NCI-H2029 (cell line): ENCODE measurements at places on chromosomes 13 and 19.

- DNase-seq: no peak
Measured at GRCh38 chr19:12485571-12485970, 955 bp upstream of the ZNF709 start.

DNA sequence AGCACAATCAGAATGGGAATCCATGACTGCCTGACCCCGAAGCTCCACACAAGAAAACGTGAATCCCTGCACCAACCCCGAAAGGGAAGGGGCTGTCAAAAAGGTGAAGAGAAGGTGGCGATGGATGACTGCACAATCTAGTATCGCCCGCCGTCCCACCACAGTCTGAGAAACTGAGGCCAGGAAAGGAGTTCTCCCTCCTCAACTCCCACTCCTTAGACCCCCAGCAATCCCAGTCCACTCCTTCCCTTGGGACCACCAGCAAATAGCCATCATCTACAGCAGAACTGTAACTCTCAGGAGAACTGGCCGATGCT lies 451 bp downstream of the NOSIP start:
- DNase-seq: no peak

DNA sequence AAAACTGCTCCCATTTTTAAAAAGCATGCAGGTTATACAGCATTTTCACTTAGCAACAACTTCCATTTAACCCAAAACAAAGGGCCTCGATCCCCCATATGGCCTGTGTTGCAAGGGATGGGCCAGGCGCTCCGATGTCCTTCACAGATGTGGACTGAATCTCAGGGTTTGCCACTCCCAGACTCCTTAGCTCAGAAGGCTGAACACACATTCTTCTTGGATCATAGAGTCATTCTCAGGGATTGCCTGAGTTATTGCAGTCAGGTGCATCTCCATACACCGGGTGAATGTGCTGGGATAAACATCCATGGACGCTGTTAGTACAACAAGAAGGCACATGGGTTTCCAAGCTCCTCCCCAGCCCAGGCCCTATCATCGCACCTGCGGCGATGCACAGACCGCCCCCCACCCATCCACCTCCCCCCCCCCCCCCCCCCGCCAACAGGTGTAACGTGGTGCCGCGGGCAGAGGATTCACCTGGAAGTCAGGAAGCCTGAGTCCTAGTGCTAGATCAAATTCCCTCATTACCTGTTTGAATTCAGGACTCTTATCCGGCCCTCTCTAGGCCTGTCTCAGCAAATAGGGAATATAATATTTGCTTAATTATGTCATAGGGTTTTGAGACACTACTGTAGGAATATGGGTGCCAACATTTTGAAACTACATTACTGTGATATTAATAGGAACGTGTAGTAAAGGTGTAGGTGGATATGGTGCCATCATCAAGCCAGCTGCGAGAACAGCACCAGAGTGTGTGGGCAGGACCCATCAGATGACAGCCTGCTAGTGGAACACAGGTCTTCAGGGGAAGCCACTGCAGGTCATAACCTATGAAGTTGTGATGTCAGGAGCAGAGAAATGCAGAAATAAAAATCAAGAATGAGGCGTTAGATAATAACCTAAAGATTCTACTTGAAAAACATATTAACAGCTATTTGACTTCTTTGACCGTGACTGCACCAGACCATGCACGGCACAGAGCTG lies 110.9 kb downstream of the SACS start:
- DNase-seq: peak; percentile 82

DNA sequence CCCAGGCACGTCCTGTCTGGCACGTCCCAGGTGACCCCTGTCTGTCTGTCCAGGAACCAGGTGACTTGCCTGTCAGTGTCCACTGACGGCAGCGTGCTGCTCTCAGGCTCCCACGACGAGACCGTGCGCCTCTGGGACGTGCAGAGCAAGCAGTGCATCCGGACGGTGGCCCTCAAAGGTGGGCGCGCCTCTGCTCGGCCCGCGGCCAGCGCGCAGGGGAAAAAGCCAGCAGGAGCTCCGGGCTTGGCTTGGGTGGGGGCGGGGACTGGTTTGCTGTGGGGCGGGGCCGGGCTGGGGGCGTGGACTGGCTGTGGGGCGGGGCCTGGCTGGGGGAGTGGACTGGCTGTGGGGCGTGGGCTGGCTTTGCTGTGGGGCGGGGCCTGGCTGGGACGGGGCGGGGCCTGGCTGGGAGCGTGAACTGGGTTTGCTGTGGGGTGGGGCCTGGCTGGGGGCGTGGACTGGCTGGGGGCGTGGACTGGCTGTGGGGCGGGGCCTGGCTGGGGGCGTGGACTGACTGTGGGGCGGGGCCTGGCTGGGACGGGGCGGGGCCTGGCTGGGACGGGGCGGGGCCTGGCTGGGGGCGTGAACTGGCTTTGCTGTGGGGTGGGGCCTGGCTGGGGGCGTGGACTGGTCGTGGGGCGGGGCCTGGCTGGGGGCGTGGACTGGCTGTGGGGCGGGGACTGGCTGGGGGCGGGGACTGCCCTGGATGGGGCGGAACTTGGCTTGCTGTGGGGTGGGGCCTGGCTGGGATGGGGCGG lies 7.2 kb downstream of the WDR18 start:
- no peak for DNase-seq

GRCh38 chr19:47353307-47353712 lies 4.2 kb downstream of the DHX34 start:
- peak; percentile 86 for DNase-seq

- DNase-seq: no peak
Measured at GRCh38 chr13:22690756-22691155, 490.0 kb upstream of the SGCG start.

GRCh38 chr13:40478775-40479174 lies 187.7 kb downstream of the FOXO1 start:
- no peak for DNase-seq

- no peak for DNase-seq
Measured at GRCh38 chr19:748274-748598, 2.7 kb upstream of the MISP start.

DNA sequence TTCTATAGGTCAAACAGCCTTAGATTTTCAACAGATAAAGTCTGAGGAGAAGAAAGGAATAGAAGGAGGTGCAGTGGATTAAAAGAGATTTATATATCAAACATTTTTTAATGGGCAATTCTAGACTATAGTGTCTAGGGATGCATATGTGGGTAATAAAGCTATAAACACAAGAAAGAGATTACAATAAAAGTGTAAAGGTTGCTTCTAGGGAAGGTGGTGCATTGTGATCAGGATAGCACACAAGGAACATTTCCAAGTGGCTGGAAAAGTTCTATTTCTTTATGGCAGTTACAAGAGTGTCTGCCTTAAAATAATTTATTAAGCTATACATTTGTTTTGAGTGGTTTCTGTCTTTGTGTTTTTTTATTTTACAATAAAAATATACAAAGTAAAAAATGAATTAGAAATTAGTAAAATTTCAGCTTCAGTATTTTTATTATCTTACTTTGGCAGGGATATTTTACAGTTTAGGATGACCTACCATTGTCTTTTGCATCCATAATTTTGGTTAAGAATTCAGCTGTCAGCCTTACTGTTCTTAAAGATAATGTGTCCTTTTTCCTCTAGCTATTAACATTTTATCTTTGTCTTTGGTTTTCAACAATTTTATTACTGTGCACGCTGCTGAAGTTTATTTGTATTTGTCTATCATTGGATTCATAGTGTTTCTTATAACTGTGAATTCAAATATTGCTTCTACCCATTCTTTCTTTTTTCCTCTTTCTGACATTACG lies 221.8 kb downstream of the LACC1 start:
- DNase-seq: no peak

DNA sequence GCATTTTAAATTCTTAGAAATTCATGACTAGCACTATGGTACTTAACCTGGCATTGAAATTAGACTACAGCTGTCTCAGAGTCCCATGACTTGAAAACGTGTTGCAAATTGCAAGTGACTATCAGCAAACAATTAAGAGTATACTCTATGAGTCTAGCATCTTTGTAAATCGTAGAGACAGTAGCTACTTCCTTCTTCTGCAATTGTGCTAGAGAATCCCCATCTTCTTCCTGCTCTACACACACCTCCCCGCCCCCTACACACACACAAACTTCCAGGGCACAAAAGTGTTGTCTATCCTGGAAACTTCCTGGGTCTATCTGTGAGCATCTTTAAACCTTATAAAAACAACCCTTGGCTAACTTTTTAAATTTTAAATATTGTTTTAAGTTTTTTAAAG lies 35.2 kb upstream of the MIR17HG start:
- no peak for DNase-seq
